ENCODE measurements at places on chromosomes 12 and 14.

- DNase-seq: peak; percentile 33
Observed at GRCh38 chr12:21656905-21657325, 727 bp downstream of the LDHB start.

DNA sequence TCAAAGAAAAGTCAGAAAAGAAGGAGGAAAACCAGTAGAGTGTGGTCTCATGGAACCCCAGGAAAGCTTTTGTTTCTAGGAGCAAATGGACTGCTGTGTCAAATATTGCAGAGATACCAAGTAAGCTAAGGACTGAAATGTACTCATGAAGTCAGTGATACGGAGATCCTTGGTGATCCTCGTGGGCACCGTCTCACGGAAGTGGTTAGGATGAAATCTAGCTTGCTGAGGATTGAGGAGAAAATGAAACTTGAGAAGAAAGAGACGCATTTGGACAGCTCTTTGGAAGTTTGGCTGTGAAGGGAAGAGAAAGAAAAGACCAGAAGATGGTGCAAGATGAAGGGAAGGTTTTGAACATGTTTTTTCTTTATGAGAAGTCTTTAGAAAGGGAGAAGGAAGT, 104.0 kb upstream of the CCND2 start:
- no peak for DNase-seq

- no peak for DNase-seq
Observed at GRCh38 chr14:95286645-95287044, 33.1 kb downstream of the CLMN start.

- no peak for DNase-seq
Observed at GRCh38 chr14:61524211-61524806, 171.0 kb upstream of the HIF1A start.

- no peak for DNase-seq
Observed at GRCh38 chr12:65248656-65249633, 29.5 kb upstream of the MSRB3 start.

DNA sequence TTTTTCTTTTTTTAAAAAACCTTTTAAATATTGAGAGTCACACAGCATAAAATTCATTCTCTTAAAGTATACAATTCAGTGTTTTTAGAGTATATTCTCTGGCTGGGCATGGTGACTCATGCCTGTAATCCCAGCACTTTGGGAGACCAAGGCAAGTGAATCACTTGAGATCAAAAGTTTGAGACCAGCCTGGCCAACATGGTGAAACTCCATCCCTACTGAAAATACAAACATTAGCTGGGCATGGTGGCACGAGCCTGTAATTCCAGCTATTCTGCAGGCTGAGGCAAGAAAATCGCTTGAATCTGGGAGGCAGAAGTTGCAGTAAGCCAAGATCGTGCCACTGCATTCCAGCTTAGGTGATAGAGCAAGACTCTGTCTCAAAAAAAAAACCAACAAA, 68.4 kb upstream of the BCAT1 start:
- no peak for DNase-seq
